ENCODE measurements at places on chromosomes 2 and 18.

GRCh38 chr2:3108105-3108504 is 269.5 kb downstream of the EIPR1 start:
- no peak for DNase-seq

GRCh38 chr2:43538034-43538670 is 57.7 kb downstream of the THADA start:
- DNase-seq, result no peak

DNA sequence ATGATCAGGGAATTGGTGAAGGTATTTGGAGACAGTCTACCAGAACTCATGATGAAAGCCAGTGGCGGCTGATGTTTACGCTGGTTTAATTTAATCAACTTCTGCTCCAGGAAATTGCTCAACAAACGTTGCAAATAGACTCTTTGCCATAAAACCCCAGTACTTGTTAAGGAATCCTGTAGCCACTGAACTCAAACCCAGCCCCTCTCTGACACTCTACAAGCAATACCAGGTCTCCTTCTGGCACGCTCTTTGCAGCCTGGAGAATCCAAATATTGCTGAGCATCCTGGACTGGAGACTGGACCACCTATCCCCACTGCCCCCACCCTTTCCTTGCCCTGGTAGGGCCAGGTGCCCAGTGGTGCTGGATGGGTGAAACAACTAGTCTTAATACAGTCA is 308.2 kb downstream of the FBXO15 start:
- no peak for DNase-seq

- no peak for DNase-seq
Observed at GRCh38 chr2:200861617-200862155, 2.8 kb downstream of the CLK1 start.

GRCh38 chr2:232903989-232904388 is 33.9 kb downstream of the SNORC start:
- no peak for DNase-seq

DNA sequence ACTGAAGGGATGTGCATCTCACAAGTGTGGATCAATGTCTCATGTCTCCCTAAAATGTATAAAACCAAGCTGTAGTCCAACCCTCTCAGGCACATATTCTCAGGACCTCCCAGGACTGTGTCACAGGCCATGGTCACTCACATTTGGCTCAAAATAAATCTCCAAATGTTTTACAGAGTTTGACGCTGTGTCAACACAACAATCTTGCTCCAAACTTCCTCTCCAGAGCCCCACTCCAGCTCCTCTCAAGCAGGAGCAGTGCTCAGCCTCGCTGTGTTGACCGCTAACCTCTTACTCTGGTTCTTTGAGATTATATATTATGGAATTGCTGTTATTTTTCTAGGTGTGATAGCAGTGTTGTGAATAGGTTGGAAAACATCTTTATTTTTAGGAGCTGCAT is 56.2 kb downstream of the CYP27C1 start:
- no peak for DNase-seq

DNA sequence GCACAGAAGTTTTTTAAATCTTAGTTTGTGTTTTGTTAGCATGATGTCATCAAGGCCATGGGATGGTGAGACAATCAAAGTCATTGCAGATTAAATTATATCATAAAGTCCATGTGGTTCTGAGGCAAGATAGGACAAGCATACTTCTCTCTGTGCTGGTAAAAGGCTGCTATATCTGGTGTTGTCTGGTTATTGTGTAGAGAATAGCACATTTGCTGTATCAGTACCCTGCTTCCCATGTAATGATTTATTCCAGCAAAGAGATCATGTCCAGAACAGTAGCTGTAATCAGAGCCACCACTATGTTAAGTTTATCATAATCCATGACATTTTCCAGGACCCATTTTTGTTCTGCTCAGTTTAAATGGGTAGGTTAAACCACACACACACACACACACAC is 123.0 kb downstream of the TTC27 start:
- DNase-seq, result no peak

DNA sequence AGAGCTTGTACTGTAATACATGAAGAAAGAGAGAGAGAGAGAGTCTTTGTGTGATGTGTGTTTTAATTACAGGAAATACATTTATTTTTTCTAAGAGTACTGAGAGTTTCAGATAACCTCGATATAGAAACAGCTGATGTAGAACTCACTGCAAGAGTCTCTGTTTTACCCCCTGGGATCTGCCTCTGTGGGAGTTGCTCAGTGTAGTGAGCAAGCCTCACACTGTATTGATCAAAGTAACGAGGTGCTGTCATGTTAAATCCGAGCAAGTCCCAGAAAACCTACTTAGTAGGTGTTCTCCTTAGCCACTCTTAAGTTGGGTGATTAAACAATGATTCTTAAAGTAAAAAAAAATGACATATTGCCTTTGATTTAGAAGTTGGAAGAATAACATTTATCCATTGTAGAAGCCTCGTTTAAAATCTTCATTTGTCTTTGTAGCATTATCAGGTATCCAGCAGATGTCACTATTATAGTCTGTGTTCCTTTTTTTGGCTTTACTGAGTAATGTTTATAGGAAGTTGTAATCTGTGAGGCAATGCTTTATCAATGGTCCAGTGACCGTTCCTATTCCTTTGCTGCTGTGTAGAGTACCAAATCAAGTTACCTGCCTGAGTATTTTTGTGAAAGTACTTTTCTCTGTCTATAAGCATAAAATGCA is 219.0 kb downstream of the MYO3B start:
- DNase-seq, result no peak

GRCh38 chr18:79378536-79379250 is 17.0 kb upstream of the NFATC1 start:
- DNase-seq, result peak; percentile 73

- DNase-seq, result no peak
Observed at GRCh38 chr18:22680944-22681343, 252.2 kb upstream of the RBBP8 start.

DNA sequence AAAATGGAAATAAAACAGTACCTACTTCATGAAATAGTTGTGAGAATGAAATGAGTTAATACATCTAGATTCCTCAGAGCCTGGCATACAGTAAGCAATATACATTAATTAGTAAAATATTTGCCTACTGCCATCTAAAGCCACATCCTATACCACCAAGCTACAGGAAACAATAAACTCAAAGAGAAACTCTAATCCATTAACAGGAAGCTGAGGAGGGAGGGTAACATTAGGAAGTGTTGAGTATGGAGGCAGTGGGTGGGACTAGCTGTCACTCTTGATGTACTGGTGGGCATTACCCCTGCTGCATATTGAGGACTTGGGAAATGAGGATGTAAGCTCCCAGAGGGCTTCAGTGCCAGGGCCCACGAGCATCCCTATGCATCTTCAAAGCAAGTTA is 396.5 kb downstream of the TNS1 start:
- DNase-seq, result no peak

DNA sequence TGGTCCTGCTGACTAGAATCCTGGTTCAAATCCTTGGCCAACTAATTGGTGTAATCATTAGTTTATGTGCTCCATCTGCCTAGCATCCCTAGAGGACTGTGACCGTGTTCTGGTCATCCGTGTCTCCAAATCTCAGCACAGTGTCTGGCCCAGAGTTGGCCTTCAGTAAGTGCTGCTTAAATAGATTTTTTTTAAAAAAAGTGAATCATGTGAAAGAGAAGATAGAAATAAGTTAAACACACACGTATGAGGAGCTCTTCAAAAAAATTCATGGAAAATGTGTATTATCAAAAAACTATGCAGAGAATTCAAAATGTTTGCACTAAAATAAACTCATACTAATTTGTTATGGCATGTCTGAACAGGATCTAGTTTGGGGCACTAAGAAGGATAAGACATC is 129.3 kb upstream of the TLK1 start:
- no peak for DNase-seq

GRCh38 chr2:63163161-63163820 is 112.7 kb downstream of the OTX1 start:
- DNase-seq, result no peak

DNA sequence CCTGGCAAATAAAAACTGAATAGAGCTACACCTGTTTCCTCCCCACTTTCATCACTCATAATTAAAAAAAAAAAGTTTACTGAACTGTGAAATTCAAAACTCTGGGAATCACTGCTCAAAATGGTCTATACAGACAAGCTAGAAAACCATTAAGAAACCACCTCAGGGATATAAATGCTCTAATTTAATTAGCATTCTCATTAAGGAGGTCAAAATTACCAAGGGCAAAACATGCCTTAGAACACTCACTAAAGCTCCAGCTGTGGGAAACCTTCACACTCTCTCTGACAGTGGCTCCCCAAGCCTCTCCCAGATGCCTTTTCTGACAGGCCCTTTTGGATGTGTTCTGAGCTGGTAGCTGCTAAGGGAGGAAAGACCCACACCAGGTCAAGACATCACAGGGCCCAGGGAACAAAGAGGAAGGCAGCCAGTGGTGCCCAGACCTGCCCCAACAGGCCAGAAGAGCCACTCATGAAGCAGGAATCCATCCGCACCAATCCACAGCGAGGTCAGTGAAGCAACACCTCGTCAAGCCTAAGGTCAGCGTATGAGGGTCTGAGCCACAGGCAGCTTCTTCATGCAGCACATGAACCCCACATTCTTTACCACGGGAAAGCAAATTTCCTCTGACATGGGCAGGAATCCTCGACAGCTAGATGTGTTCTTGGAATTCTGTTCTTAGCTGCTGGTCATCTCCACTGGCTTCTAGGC is 35.6 kb downstream of the XDH start:
- no peak for DNase-seq

DNA sequence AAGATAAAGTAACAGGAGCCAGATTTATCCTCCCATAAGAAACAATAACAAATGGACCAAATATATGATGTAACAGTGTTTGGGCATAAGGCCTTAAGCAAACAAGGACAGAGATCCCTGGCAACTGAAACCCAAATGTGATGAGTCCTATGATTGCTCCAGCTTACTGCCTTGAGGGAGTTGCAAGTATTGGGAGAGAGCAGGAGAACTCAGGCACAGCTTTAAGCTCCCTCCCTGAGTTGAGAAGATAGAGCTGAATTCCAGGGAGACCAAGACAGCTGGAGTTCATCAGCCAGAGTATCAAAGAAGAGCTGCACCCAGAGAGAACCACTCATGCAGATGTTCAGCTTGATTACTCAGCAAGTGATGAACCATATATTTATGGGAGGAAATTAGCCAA is 814.5 kb upstream of the RAB6C start:
- no peak for DNase-seq

DNA sequence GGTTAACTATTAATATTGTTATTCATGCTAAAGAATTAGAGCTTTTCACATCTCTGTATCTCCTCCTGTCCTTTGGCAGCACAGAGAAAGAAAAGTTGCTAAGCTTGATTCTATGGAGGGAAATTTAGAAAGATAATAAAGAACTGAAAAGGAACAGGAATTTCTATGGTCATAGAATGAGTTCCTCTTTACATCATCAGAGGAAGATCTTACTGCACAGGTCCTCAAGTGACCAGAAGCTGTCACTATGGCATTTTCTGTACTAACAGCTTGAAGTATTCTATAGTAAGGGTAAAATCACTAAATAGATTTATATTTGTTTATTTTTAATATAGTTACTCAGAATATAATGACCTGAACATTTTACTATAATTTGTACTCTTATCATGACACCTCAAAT is 6.0 kb upstream of the PRKD3 start:
- no peak for DNase-seq

- DNase-seq, result no peak
Observed at GRCh38 chr2:211367711-211368110, 811.3 kb downstream of the CPS1 start.

DNA sequence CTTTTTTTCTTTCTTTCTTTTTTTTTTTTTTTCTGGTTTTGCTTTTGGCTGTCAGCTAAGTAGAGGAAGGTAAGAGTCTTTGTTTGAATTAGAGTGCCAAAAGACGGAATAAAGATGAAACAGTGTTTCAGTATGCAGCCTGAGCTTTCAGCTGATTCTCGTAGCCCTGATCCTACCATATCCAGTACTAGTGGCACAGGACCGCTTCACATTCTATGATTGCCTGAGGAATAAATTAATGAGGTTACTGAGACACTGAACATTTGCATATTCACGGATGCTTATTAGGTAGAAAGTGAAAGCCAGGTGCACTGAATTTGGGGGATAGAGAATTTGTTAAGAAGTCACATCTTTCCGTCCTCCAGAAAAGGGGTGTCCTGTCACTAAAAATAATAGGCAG is 421.5 kb upstream of the POU3F3 start:
- no peak for DNase-seq

DNA sequence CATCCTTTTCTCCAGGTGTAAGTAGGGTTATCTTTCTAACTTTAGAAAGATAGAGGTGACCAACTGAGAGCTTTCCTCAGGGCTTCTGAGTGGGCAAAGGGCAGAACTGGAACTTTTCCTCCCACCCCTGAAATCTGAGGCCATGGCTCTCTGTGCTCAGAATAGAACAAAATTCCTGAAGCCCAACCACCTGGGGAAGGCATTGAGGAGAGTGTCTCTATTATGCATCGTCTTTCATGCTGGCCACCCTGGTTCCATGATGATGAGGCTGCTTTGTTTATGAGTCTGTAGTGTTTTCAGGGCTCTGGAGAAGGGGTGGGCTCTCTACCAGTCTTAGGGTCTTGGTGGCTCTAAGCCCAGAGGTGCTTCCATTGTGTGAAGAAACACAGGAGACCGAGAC is 30.7 kb upstream of the IL1R1 start:
- DNase-seq, result no peak

DNA sequence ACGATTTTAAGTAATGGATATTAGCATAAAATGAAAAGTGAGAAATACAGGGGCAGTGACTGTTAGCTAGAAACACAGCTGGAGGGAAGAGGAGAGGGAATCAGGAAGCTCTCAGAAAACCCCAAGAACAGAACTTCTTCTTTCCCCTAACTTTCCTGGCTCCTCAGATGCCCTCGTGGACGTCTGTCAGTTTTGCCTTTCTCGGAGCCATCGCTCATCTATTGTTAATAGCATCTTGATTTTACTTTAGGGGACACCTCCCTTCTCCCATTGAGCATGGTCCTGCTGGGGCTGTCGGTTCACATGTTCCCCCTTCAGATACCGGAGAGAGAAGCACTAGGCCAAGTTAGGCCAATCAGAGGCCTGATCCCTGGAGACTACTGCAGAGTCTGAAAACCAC is 2.3 kb upstream of the PLEK start:
- no peak for DNase-seq

DNA sequence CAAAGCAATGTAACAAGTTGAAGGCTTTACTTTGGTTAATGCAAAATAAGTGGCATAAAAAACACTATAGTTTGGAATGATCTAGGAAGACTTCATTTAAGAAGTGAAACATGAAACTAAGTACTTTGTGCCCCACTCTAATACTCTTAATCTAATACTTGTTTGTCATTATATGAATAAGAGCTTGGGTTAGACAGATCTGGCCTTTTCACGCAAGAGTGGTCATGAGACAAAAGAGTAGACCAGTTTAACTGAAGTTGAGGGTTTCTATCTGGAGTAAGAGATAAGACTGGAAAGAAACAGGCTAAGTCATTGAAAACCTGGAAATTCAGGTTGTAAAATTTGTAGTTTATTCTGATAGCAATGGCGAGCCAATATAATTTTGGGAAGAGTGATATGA is 2.8 kb downstream of the SLC30A6 start:
- DNase-seq, result no peak

DNA sequence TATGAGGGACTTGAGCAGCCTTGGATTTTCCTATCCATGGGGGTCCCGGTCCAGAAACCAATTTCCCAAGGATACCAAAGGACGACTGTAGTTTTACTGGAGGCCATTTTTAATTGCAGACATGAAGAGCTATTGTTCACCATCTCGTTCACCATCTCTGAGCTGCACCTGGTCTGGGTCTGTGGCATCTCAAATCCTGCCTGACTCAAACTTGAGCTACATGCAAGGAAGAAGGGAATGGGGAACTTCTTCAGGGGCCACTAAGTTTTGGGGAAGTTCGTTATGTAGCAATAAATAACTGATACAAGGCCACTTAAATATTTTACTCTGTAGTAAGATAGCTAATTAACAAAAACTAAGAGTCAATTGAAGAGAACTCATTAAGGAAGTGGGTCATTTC is 2.1 kb upstream of the SMCHD1 start:
- DNase-seq, result no peak

Data from stimulated activated CD8-positive, alpha-beta memory T cell treated with anti-CD3 and anti-CD28 coated beads, Interleukin-15, amount 100 ng/mL, for 24 hours (primary cell).